Stimulated activated CD4-positive, alpha-beta T cell treated with anti-CD3 and anti-CD28 coated beads, Interleukin-1b, Interleukin-23, amount 100 ng/mL, for 1 hour (primary cell): ENCODE measurements at places on chromosomes 13 and 19.

GRCh38 chr19:855566-856120 lies 3.5 kb downstream of the ELANE start:
- DNase-seq, result no peak

GRCh38 chr13:42380420-42381164 lies 108.6 kb downstream of the AKAP11 start:
- no peak for DNase-seq

- no peak for DNase-seq
Observed at GRCh38 chr13:49641801-49642291, 13.5 kb downstream of the ARL11 start.

- no peak for DNase-seq
Observed at GRCh38 chr13:113732176-113732960, 26.7 kb upstream of the TMEM255B start.

DNA sequence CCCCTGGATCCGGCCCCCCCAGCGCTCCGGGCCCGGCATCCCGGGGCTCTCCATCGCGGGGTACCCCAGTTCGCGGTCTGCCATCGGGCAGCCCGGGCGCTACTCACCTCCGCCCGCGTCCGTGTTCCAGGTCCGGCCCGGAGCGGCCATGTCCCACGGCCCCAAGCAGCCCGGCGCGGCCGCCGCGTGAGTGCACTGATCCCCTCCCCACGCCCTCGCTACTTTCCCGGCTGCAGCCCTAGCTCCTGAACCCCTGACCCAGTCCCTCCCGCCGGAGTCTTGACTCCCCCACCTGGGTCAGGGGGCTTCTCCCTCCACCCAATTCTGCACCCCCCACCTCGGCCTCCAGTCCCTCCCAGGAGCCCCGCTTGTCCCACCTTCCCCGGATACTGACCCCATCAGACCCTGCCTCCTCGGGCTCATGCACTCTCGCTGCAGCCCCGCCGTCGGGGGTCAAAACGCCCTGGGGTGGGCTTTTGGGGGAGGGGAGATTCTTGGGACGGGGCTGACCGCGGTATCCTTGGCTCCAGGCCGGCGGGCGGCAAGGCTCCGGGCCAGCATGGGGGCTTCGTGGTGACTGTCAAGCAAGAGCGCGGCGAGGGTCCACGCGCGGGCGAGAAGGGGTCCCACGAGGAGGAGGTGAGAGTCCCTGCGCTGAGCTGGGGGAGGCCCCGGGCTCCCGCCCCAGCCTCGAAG lies 566 bp downstream of the HMG20B start:
- no peak for DNase-seq

- DNase-seq, result no peak
Observed at GRCh38 chr19:29537601-29538000, 11.8 kb downstream of the VSTM2B start.

DNA sequence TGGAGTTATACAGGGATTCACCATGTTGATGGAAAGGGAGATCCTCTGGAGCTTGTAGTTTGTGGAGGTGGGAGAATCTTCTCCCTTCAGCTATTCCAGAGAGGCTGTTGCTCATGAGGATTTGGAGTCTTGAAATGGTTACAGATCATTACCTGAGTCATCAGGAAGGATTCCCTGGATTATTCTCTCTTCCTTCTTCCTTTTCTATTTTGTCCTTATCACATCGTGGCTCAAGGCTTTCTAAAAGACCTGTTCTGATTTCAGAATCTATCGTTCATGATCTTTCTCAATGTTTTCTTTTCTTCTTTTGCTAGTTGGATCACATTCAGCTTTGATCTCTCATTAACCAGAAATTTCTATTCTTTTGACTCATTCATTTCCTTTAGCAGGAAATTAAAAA lies 196.0 kb downstream of the KLF5 start:
- DNase-seq, result no peak

- no peak for DNase-seq
Observed at GRCh38 chr13:24985107-24985506, 110.8 kb upstream of the PABPC3 start.

DNA sequence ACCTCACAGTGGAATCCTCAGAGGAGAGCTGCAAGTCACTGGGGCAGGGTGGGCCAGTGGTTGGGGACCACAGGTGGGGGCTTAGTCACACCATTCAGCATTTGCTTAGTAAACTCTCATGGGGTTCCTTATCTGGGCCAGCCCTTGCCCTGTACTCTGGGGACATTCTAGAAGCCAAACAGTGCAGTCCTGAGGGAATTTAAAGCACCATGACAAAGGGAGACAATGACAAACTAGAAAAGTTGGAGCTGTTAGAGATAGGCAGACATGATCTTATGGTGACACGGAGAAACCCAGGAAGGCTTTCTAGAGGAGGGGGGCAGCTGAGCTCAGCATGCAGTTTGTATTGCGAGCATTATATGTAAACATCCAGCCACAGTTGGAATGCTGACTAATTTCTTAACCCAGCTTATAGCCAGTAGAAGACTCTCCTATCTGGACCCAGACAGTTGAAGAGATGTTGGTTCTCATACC lies 87.6 kb downstream of the ZNF429 start:
- no peak for DNase-seq

GRCh38 chr19:9823816-9824215 lies 3.9 kb upstream of the UBL5 start:
- no peak for DNase-seq

- no peak for DNase-seq
Observed at GRCh38 chr13:47306991-47307390, 410.1 kb upstream of the HTR2A start.

- no peak for DNase-seq
Observed at GRCh38 chr13:75326173-75327134, 155.5 kb downstream of the TBC1D4 start.

DNA sequence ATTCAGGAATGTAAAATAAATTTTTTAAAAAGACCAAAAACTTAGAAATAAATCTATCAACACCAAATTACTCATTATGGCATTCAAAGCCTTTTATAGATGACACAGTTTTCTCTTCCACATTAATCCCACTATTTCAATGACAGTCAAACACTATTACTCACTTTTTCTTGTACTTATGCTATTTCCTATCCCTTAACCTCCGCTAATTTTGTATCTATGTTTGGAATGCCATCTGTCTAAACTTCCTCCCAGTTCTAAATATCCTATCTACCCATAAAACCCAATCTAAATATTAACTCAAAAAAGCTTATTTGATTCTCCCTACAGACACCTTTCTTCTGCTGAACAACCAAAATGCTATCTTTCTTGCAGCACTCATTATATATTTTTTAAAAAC lies 203.5 kb downstream of the ENOX1 start:
- DNase-seq, result no peak

DNA sequence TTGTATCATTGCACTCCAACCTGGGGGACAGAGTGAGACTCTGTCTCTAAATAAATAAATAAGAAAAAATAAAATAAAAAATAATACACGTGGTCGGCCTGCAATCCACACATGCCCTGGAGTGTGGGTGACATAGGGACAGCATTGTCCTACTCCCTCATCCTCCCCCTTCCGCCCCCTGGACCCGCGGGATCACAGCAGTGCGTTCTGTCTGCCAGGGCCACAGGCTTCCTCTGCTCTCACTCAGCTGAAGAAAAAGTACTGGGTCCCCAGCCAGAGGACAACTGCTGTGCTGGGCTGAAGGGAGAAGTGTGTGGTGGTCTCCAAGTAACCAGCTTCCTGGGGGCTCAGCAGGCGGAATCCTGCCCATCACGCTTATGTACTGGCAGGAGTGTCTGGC lies 6.3 kb downstream of the BCAT2 start:
- DNase-seq, result no peak

- no peak for DNase-seq
Observed at GRCh38 chr19:12938779-12939601, 581 bp downstream of the CALR start.

- no peak for DNase-seq
Observed at GRCh38 chr13:101258071-101258470, 158.2 kb downstream of the NALCN start.

DNA sequence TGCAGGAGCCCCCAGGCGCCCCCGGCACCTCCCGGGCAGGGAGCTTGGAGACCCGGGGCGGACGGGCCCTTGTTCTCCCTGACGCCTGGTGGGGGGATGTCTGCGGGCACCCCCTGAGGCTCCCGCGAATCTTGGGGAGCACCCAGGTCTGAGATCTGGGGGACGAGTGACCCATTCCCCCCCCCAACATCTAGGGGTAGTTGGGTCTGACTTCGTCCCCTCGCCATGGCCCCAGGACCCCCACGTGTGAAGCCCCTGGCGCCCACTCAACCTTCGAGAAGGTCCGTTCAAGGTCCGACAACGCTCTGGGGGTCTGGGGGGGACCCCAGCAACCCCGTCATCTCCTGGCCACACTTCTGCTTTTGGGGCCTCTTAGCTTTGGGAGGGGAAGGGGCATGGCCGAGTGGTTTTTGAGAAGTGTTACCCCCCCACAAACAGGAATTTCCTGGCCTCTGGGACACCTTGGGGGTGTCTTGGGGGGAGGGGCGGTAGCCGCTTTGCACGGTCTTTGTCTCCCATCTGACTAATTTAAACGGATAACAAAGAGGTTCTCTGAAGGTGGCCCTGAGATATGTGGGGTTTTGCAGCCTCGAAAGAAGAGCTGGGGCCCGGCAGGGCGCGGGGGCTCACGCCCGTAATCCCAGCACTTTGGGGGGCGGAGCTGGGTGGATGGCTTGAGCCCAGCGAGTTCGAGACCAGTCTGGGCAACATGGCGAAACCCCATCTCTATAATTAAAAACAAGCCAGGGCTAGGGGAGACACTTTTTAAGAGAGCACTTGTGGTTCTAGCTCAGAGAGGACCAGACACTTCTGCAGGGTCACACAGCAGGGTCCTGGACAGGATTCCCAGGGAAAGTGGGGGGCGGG lies 608 bp downstream of the CNN2 start:
- no peak for DNase-seq

DNA sequence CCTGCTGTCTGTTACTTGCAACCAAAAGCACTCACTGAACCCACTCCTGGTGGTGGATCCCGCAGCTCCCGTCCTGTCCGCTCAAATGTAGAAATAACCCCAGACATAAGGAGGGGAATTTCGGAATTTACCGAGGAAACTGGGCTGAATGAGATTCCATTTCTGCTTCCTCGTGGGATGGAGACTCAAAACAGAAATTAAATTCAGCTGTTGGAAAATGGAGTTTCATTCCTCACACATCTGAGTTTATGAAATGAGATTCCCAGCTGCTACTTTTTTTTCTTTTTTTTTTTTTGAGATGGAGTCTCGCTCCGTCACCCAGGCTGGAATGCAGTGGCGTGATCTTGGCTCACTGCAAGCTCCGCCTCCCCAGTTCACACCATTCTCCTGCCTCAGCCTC lies 44.3 kb downstream of the COLGALT1 start:
- DNase-seq, result no peak

GRCh38 chr13:95247852-95248251 lies 53.4 kb downstream of the ABCC4 start:
- no peak for DNase-seq

DNA sequence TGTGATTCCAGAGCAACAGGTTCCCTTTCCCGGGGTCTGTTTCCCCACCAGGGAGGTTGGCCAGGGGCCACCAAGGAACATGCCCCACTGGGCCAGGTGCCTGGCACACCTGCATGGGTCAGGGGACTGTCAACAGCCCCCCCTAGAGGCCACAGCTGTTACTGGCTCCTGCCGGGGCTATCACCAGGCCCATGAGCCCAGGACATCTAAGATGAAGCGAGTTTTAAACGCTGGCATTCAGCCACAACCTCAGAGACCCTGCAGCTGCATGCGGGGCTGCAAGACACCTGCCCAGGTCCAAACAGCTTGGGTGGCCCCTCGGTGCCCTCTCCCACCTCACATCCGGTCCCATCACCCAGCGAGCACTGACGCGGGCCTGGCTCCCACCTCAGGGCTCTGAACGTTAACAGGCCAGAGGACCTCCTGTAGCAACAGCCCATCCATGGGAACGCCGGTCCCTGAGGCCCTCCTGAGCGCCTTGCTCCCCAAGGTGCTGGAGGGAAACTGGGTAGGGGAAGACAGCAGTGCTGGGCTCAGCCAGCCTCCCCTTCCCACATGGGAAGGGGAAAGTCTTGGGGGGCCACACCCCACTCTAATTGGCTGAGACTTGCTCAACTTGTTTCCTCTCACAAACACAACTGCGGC lies 12.0 kb downstream of the KHSRP start:
- no peak for DNase-seq

DNA sequence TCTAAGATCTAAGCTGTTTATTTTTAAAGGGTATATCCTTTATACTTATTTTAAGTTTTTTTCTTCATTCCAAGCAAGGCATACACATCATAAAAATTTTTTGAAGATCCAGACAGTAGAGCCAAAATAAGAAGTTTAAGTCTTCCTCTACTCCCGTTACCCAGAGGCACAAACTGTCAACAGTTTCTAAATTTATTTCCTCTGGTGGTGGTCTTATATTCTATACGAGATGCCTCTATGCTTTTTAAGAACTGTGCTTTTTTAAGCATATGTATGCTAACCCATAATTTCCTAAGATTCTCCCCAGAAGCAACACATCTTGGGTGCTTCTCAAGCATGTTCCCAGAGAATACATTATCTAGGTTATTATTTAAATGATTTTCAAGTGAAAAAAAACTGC lies 383.6 kb downstream of the COG6 start:
- DNase-seq, result no peak

DNA sequence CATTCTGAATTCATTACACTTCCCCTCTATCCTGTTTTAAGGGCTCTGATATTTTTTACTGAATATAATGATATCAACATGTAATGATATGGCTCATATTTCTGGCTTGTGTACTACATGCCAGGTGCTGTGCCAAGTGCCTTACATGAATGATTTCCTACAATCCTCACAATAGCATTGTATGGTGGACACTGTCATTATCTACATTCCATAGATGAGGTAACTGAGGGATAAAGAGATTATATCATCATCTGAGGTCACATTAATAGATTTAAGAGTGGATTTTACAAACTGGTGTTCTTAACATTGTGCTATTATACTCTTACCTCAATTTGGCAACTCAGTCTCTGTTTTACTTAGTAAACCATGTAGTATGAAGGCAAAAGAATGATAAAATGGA lies 502.0 kb downstream of the LIG4 start:
- DNase-seq, result no peak

DNA sequence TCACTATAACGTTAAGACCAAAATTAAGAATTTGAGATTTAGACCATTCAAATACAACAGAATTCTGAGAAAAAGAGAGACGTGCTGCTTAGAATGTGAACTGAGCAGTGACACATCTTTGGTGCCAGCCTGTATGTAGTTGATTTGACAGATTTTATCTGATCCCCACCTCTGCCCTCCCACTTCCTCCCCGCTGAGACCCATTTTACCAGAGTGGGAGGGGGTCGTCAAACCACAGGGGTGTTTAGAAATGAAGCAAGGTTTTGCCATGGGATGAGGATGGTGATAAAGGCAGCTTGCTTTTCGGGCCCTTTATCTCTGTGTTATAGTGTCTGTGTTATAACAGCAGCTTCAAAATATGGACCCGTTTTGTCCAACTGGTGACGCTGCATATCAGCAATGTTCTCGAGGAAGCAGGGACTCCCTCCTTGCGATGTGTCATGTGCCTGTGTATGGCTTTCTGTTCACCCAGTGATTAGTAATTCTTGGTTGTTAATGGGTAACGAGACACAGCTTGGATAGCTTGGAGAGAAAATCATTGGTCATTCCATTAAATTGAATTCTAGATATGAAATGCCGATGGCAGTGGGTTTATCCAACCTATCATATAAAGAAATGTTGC lies 125.0 kb downstream of the HS6ST3 start:
- DNase-seq, result no peak

- no peak for DNase-seq
Observed at GRCh38 chr13:63107179-63107943, 1691.7 kb upstream of the PCDH20 start.

GRCh38 chr13:29532116-29532515 lies 63.4 kb downstream of the SLC7A1 start:
- no peak for DNase-seq
